DMS53 (cell line): ENCODE measurements at places on chromosomes 1 and 21.

GRCh38 chr1:161117759-161118581 is at the start of the genes NIT1 and PFDN2:
Gene NIT1 (plus strand): TSS chr1:161118105. CDS start chr1:161118177, 72 bp downstream.
Gene PFDN2 (minus strand): TSS chr1:161118037. CDS start chr1:161118026, 11 bp downstream.
- peak; percentile 90 for DNase-seq

DNA sequence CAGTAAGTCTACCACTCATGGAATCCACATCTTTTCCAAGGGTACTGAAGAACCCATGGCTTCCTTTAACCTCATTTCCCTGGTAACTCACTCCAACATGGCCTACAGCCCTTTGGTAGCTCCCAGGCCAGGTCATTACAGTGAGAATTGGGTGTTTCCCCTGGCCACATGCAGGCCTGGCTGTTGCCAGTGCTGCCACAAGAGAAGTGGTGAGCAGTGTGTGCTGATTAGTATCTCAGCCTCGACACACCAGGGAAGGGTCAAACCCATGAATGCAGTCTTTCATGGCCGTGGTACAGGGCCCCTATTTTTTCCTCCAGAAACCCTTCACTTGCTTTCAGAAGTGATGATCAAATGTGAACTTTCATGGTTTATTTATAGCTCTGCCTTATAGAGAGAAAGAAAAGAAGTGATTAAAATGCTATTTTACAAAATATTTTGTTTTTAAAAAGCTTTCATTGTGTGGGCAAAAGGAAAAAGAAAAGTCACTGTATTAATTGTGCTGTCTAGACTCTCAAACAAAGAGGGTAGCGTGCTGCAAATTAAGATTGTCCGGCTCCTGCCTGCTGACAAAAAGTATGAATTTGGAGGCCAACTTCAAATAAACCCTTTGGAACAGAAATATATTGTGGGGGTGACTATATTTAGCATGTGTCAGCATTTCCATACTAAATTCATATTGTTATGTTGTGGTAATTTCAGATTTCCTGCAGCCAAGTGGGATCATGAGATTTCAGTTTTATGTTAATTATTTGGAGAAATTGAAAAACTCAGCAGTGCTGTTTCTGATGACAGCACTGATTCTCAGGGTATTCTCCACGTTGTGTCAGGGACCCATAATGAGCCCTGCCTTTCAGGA is 62.0 kb upstream of the HOOK1 start:
- DNase-seq: no peak

- no peak for DNase-seq
These were observed 329.1 kb downstream of the USP25 start for GRCh38 chr21:16058896-16059295.

- no peak for DNase-seq
These were observed 46.6 kb downstream of the SLC30A7 start for GRCh38 chr1:100942304-100943046.

DNA sequence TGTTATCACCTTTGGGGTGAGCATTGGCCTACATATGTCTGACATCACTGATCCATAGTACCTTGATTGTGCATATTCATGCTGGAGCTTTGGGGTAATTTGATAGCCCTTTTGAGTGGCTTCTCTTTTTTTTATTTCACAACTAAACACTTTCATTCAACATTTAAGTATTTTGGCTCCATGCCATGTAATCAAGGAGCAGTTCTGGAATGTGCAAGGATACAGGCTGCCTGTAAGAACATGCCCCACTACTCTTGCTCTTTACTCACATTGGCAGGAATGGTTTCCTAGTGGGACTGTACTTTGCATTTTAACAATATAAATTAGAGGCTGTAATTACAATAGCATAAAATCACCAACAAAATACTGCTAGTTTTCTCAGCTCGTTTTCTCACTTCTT is 300.7 kb upstream of the SPAG17 start:
- no peak for DNase-seq

GRCh38 chr1:165877940-165878556 is 50.6 kb downstream of the UCK2 start:
- no peak for DNase-seq

DNA sequence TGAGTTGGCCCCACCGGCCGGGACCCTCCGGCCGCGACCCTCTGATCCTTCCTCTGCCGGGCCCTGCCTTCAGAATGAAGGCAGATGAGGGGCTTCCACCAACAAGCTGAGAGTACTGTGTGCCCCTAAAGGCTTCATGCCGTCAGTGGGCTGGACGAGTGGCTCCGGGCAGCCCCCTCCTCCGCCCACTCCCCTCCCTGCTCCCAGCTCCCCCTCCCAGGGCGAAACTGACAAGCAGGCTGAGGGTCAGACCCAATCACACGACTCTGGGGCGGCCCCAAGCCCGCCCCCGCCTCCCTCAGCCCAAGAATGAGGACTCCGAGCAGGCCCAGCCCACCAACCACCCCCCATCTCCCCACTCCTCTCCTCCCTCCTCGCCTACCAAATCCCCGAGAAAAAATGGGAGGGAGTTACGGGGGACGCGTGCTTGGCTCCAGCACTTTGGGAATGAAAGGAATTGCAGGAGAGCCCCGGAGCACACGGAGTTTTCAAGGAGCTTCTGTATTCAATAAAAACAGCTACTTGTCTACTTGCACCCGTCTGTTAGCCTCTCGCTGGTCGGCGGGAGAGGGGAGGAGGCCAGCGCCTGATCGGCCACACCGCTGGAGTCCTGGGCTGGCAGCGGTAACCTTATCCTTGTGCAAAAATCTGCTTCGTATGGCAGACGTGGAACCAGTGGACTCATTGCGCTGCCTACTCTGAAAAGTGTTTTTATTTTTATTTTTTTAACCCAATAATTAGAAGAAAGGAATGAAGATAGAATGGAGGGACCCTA is at the start of gene COL11A1:
Gene COL11A1 (minus strand): TSS at position 147 of the 775 bp plus-strand sequence. CDS start 344 bp downstream, outside the sequence.
- no peak for DNase-seq

DNA sequence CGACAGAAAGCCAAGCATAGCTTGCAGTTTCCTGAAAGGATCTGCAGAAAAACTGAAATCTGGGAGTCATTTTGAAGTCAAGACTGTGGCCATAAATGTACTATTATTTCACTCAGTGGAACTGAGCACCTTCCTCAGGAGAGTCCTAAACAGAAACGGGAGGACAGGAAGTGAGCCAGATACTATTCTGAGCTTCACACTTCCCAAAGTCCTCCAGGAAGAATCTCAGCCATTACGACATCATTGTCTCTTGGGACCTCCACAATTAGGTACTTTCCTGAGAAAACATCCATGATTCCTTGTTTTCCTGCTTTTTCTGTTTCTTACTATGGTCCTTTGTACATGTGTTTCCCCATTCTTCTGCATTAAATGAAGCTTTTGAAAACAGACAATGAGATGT is 299.2 kb upstream of the USP25 start:
- no peak for DNase-seq

DNA sequence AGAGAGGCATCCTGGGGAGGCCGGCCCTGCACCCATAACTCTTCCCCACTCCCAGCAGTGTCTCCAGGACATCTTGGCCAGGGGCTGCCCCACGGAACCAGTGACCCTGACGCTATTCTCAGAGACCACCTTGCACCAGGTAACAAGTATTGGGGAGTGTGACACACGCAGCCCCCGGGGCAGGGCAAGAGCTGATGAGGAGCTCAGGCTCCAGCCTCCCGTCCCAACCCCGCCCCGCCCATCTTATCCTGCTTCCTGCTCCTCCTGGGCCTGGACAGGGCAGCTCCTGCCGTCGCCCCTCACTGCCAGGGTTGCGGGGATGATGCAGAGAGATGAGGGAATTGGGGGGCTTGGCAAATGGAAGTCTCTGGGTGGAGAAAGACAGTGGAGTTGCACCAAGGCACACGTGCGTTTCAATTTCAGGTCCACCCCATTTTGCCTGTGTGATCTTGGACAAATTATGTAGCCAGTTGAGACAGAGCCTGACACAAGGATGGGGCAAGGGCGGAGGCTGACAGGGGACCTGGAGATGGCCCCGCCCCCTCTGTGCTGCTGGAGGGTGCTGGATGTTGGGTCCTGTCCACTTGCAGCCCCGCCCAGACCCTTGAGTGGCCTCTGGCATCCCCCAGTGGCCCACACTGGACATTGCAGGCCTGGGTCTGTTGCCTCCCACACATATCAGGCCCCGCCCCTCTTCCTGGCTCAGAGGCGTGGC is 10.7 kb downstream of the CLCNKA start:
- DNase-seq: peak; percentile 89

DNA sequence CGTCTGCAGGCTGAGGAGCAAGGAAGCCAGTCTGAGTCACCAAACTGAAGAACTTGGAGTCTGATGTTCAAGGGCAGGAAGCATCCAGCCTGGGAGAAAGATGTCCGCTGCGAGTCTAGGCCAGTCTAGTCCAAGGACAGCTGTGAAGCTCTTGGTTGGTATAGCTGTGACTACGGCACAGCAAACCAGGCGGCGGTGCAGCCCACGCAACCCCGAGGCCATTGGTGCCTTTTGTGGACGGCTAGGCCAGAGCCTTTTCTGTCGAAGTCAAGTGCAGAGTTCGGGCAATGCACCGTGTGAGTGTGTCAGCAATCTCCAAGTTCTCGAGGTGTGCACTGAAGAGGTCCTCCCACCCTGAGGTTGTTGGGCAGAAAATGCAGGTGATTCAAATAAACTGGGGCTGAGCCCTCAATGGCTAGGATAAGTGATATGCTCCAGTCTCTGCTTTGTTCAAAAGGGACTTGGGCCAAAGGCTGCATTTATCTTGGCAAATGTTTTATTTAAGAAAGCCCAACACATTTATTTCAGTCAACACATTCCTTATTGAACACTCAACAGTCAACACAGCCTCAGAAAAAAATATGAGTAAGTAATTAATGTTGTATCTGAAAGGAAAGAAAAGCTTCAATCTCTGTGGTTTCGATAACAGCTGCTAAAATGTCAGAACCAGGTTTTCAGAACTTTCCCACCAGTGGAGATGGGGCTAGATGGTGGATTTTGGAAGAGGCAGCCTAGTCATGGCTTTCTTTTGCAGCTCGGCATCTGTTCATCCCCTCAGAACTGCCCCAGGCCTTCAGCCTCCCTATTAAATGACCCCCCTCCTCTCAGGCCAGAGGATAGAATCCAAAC is 78.1 kb upstream of the COX20 start:
- DNase-seq: no peak

GRCh38 chr1:199875337-199875736 is 152.2 kb upstream of the NR5A2 start:
- no peak for DNase-seq

DNA sequence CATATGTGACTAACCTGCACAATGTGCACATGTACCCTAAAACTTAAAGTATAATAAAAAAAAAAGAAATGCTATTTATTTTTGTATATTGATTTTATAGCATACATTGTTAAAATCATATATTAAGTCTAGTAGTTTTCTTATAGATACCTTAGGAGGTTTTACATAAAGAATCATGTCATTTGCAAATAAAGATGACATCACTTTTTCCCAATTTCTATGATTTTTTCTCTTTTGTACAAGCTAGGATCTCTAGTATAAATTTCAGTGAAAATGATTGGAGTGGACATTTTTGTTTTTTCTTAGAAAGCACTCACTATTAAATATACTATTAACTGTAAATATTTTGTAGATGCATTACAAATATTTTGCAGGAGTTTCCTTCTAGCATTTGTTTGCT is 20.5 kb upstream of the NTMT2 start:
- no peak for DNase-seq

GRCh38 chr1:177586429-177586828 is 383.4 kb downstream of the SEC16B start:
- DNase-seq: peak; percentile 29

DNA sequence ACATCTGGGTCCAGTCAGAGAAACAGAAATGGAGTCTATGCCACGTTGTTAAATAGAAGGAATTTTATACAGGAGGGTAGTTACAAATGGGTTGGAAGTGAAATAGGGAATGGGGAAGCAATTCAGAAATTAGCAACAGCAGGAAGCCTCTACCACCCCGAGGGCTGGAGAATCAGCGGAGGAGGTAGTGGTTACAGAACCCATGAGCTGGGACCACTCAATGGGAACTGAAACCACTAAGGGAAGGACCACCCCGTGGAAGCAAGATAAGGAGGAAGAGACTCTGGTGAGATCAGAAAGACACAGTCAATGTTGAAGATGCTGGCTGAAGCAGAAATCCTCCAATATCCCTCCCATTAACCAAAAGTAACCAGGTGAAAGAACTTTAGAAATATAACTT is 15.5 kb upstream of the MAST2 start:
- DNase-seq: no peak

DNA sequence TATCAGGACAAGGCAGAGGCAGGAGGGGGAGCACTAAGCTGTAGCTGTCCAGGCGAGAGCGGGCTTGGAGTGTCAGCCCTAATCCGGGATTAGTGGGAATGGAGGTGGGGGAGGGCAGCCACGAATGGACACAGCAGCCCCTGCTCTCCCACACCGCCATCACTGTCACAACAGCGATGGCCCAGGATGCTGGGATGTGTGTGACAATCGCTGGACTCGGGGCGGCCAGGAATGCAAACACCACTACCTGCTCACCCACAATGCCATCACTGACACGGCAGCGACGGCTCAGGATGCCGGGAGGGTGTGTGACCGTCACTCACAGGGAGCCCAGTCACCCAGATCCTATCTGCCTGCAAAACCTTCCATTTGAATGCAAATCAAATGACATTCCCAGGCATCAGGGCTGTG is 2.9 kb downstream of the C2CD2 start:
- DNase-seq: no peak

DNA sequence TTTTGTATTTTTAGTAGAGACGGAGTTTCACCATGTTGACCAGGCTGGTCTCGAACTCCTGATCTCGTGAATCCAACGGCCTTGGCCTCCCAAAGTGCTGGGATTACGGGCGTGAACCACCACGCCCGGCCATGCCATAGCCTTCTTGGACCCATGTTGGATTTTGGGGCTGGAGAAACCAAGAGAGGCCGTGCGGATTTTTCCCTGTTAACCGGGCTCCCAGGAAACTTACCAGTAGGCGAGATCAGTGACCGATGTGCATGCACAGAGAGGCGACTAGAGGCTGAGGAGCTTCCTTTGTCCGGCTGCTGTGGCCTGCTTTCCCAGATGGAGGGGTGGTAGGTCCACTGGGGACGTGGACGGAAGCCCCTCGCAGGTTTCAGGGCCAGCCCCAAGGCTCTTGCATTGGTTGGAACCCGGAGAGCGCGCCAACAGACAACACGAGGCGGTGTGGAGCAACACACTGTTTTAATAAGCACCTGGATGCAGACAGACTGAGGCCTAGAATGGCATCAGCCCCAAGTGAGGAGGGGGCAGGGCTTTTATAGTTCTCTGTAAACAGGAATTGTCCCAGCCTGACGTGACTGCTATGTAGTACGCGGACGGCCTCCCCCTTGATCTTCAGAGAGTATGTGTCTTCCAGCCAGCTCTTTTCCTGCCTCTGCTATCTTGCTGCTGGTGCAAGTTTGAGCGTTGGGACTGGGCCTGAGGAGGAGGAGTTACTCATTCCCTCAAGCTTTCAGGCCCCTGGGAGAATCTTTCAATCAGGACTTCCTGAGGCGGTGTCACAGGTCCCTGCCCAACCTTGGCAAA is at the start of gene ERVH48-1:
Gene ERVH48-1 (minus strand): TSS at position 517 of the 813 bp plus-strand sequence. CDS start 6,624 bp downstream, outside the sequence.
- DNase-seq: no peak

GRCh38 chr21:40841524-40842196 is 5.3 kb downstream of the DSCAM start:
- peak; percentile 88 for DNase-seq

DNA sequence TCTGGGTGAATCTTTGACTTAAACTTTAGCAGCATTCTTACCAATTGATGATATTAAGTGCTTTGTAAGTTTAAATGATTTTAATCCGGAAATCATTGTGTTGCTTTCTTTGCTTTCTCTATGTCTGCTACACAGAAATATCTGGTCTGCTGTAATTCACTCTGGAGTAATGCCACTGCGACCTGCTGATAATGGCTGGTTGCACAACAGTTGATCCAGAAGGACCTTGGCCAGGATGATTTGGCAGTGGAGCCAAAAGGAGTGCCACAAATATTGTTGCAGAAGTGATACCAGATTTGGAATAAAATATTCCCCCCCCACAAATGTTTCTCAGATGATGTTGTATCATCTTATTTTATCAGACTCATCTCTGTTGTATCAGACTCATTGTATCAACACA is 2063.9 kb downstream of the MRPL39 start:
- no peak for DNase-seq

- DNase-seq: no peak
These were observed 54.0 kb upstream of the KCNJ15 start for GRCh38 chr21:38202811-38203210.
